Myometrial cell (primary cell): ENCODE measurements at places on chromosomes 2 and 18. TPM values are rescaled to one million over a fixed set of nuclear protein-coding genes. Genes with fewer than 3 reads are reported as not detected.

SGPP2 gene
- not detected in 2 replicates for total RNA-seq

MC2R gene
- total RNA-seq, result not detected in 2 replicates

CYS1 gene
- 1.2 TPM in 1 of 2 replicates, not detected in the other for total RNA-seq

RPL37A gene
- total RNA-seq, result 959 and 1,435 TPM in 2 replicates

SP140L gene
- 7.2 and 23.4 TPM in 2 replicates for total RNA-seq
